ENCODE measurements at places on chromosomes 1 and 21.

GRCh38 chr21:28906236-28906635, 86.4 kb downstream of the LTN1 start:
- DNase-seq, result no peak

- DNase-seq, result no peak
Measured at GRCh38 chr1:167301355-167301754, 80.7 kb downstream of the POU2F1 start.

GRCh38 chr1:33860671-33861070, 3.2 kb upstream of the HMGB4 start:
- no peak for DNase-seq

DNA sequence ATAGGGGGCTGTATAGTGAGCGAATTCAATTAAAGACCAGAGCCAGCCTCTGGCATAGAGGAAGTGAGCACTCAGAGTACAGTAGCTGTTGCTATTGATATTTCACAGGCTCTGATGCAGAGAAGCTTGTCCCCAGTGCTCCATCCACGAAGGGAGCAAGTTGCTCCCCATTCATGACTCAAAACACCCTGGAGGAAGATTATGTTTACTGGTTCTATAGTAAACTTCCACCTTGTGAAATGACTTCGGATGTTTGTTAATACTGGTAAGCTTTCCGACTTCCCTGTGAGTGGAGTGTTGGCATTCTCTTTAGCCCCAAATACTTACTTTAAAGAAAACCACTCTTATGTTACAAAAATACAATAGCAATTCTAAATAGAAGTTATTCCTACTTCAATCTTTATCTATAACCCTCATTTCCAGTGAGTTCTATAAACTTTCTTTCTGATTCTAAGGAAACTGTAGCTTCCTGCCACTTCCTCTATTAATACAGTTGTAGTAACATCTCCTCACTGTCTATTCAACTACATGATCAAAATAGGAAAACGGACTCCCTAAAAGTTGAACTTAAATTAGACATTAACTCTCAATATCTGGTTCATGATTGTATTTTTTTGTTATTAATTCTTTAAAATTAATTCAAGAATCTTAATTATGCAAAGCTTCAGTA, 46.4 kb downstream of the ZNF281 start:
- no peak for DNase-seq

DNA sequence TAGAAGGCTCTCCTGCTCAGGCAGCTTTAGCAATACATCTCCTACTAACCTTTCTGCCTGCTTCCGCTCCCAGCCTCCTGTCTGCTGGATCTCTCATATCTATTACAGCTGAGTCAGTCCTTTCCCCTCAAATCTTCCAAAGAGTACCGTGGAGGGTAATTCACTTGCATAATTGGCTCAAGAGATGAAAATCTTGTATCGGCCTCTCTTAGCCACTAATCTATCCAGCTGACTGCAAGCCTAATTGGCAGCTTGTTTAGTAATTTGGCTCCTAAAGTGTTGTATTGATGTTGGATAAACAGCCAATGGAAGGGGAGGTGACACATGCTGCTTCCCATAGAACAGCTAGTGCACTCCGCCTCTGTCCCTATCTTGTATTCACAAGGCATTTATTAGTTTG, 195.7 kb downstream of the GPATCH2 start:
- no peak for DNase-seq

- DNase-seq, result peak; percentile 62
Measured at GRCh38 chr1:12596007-12596821, 21.8 kb downstream of the DHRS3 start.

GRCh38 chr1:158461534-158461933, at the start of gene OR10K1:
OR10K1 (plus strand) TSS chr1:158461834; CDS start chr1:158465562, 3,728 bp downstream.
- no peak for DNase-seq

GRCh38 chr1:71054281-71054731, 6.7 kb upstream of the PTGER3 start:
- DNase-seq, result no peak

DNA sequence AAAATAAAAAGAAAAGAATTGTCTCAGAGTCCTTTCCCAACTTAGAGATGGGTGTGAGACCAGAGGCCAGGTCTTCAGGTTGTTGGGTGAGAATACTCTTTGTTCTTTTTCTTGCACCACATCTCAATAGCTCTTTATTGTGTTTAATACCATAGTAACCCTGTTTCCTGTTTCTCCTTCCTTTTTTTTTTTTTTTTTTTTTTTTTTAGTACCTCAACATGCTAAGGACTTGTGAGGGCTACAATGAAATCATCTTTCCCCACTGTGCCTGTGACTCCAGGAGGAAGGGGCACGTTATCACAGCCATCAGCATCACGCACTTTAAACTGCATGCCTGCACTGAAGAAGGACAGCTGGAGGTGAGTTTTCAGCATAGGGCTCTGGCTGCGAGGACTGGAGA, 24.4 kb downstream of the CELF3 start:
- DNase-seq, result no peak

DNA sequence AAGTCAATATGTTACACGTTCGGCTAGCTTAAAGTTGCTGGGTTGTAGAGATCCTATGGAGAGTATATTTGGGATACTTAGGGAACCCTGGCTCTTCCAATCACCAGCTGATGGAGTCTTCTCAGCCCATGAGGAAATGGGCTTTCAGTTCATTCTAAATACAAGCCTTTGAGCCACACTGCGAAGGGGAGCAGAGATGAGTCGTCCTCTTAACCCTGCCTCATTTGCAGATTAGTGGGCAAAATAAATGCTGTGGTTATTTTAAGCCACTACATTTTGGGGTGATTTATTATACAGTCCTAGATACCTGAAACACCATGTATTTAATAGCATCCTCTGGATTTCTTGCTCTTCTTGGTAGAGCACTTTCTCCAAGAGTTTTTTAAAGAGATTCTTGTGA, 19.0 kb upstream of the VCAM1 start:
- DNase-seq, result no peak

DNA sequence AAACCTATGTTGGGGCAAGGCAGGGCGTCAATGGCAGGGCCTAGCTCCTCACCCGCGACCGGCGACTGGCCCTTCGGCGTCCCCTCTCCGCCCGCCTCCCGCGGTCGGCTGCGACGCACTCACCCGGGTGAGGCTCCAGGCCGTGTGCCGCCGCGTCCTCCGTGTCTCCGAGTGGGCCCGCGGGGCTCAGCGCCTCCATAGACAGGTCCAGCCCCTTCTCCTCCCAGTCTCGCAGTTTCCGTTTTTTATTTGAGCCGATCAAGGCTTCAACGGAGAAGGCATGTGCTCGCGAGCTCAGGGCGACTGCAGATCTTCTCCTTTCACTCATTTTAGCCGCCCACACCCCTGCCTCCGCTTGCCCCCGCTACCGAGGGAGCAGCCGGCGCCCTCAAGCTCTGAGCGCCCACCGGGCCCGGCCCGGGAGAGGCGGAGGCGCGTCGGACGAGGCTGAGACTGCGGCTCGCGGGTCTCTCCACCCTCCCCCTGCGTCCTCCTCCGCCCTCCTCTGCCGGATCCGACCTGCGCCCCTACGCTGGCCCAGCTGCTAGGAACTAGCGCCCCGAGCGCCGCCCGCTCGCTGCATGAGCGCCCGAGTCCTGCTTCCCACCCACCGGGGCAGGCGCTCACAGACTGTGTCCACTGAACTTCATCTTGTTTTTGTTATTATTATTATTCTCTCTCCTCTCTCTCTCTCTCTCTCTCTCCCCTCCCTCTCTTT, 516 bp downstream of the TBX15 start:
- DNase-seq, result no peak

DNA sequence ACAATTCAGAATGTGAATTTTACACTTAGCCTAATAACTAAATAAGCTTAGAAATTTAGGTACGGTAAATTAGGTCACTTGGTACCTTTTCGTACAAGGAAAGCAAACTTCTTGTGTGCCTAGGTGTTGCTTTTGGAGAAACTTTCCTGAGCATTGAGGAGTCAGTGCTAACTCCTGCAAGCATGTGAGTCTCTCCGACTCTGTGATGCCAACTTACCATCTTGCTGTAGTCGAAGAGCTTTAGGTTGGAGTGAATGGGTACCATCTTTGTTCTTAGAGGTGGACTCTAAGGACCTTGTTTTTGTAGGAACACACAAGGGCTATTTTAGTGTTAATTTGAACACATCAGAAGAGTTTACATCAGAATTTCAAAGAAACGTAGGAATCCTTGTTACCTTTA, 688.9 kb downstream of the USP25 start:
- DNase-seq, result no peak

- DNase-seq, result no peak
Measured at GRCh38 chr1:62452951-62453350, 16.1 kb downstream of the USP1 start.
